NCI-H2081 (cell line): ENCODE measurements at places on chromosomes 12 and 14.

DNA sequence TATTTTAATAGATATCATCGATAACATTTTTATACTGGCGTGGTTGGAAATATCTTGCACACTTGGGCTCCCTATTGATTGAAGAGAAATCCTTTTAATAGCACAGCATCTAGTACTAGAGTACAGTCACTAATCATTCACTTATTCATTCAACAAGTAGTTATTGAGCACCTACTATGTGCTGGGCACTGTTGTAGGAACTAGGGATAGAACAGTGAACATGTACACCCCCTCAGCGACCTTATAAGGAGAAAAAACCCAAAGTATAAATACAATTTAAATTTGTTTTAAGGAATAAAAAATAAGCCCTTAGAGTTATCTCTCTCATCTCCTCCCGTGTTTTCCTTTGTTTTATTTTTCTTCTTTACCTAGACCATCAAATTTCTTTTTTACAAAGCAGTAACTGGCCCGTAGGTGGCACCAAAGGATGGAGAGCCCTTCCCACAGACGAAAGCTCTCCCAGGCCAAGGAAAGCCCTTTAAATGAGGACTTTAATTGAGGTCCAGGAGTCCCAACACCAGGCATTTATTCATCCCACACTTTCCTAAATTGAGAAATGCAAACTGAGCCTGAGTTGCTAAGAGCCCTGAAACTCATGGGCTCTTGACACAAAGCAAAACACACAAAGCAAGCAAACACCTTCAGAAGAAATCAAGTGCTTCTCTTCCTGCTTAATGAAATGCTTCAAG, 29.0 kb downstream of the PEBP1 start:
- peak; percentile 31 for DNase-seq

DNA sequence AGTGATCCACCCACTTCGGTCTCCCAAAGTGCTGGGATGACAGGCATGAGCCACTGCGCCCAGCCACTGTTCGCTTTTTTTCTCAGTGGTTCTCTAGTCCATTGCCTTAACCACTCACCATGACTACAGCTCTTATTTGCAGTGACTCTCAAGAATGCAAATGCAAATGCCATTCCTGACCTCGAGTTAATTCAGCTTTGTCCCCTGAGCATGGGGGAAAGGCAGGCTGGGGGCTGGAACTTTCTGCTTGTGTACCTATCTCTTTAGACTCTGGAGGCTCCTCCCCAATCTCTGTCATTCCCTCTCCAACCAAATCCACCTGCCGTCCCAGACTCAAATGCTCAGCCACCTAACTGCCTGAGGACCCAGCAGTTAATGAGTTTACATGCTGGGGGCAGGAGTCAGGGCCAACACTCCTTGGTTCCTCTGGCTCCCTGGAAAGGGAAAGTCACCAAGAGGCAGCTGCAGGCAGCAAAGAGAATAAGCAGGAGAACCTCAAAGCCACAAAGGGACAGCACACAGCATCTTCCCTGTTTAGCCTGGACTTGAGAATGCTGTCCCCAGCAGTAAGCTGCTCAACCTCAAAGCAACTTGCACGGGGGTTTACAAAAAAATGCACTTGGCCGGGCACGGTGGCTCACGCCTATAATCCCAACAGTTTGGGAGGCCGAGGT, 5.3 kb upstream of the HNF1A start:
- peak; percentile 4 for DNase-seq

- no peak for DNase-seq
Measured at GRCh38 chr12:114623737-114624136, 60.2 kb downstream of the TBX3 start.

DNA sequence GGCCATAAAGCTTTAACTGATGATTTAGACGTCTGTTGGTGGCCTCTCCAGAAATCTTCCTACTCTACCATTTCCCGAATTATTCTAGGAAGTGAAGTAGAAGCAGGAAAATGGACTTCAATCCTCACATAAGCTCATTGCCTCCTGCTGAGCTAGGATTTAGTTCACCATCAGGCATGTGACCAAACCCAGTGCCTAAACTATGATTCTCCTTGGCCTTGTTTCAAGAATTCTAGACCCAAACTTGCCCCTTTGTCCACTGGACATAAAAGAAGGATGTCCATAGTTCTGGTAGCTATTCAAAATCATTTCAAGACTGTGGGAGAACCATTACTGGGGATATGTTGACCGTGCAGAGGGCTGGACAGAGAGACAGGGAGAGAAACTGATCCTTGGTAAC, 105.8 kb downstream of the C12orf50 start:
- no peak for DNase-seq

DNA sequence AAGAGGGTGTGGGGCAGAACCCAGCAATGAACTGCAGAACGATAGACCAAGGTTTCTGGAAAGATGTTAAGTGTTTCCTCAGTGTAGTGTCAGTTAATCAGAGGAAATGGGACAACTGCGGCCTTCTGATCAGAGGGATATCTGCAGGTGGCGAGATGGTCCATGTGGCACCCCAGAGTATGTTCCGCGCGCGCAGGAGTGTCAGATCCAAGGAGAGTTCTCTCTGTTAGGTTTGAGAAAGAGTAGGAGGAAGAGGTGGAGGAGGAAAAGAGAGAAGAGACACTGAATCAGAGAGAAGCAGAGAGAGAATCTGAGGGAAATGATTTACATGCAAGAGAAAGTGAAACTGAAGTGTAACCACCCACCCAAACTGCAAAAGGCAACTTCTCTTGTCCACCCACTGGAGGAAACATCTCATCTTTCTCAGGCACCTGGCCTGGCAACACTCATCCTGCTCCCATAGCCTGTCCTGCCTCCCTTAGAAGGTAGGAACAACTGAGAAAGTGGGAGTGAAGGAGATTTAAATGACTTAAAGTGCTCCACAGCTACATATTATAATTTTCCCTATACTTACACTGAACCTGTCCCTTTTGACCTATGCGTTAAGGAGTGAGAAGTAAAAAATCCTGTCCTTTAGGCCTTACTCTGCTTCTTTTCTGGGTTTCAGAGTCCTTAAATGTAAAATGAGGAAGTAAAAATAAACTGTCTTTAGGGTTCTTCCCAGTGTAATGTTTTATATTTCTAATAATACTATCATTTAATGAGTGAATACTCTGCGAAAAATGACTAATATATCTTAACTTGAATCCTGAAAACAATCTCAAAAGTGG, 6.8 kb upstream of the TESPA1 start:
- no peak for DNase-seq
